ENCODE measurements at places on chromosomes 2 and 18. TPM values are rescaled to one million over a fixed set of nuclear protein-coding genes. Genes with fewer than 3 reads are reported as not detected.

The ZNF521 gene
- total RNA-seq = 18.8 TPM

The CRIM1 gene
- total RNA-seq = 79.4 TPM

The IL36G gene
- total RNA-seq = not detected

The DCDC2C gene
- total RNA-seq = 0.66 TPM

The FEV gene
- not detected for total RNA-seq

The VPS4B gene
- total RNA-seq = 30.7 TPM

The TNS1 gene
- 727 TPM for total RNA-seq

The FMNL2 gene
- 4.4 TPM for total RNA-seq

The SIX3 gene
- not detected for total RNA-seq

DNA sequence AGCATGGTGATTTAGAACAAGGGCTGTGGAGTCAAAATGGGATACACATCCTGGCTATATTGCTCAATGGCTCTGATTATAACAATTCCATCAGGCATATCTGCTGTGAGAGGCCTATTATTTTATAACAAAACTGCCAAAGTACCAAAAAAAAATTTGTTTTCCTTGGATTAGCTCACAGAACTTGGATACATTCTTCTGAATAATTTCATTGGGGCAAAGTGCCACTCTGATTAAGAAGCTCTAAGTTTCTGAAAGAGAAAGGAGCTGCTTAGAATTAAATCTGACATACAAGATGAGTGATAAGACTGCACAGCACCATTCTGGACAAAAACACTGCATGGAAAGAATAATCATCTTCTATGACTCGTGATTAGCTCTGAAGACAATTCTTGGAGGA, 85.7 kb downstream of the SMC6 start:
- H3K27me3 ChIP-seq = no peaks in the 10 kb centered on the region
- no peaks in the 10 kb centered on the region for H3K36me3 ChIP-seq
- no peak for DNase-seq
- no peak overlapping the region for H3K27ac ChIP-seq

- peak overlapping the region; percentile 86 for H3K27ac ChIP-seq
- H3K4me3 ChIP-seq = no peak overlapping the region
- peaks cover 92% of the 10 kb centered on the region for H3K4me1 ChIP-seq
- no peaks in the 10 kb centered on the region for H3K36me3 ChIP-seq
- H3K27me3 ChIP-seq = no peaks in the 10 kb centered on the region
Observed at GRCh38 chr2:101108357-101108756, 42.8 kb downstream of the TBC1D8 start.

DNA sequence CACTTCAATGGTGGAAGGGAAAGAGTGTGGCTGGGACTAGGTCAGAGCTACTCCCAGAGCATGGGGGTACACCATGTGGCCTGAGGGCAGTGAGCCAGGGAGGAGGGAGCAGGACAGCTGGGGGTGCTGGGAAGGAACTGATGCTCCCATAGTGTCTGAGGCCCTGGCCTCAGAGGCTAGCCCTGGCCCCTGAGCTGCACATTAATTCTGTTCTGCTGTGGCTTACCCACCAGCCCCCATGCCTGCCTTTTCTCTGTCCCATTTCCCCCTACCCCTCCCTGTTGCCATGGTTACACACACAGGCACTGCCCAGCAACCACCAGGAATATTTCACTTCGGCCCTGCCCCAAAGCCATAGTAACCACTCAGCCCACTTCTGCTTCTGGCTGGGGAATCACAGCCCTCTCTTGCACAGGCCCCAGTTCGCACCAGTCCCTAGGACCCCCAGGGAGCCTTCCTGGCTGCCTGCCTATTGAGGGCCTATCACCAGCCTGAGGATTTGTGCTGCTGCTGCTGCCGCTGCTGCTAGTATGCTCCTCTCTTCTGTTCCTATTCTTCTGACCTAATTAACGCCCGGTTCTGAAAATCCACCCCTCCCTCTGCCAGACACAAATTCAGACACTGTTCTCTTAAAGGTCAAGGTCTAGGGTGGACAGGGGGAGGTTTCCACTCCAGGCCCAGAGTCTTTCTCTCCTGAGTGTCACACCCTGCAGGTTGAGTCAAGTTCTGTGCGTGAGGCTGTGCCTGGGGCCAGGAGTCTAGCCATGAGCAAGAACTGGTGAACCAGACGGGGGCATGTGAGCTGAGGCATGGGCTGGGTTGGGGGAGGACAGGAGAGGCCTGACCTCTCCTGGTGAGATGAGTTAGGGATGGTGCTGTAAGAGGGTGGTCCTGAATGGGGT, 87.1 kb upstream of the MCFD2 start:
- H3K4me1 ChIP-seq = peaks cover 28% of the 10 kb centered on the region
- H3K4me3 ChIP-seq = no peak overlapping the region
- DNase-seq = no peak
- no peak overlapping the region for H3K27ac ChIP-seq

- no peaks in the 10 kb centered on the region for H3K27me3 ChIP-seq
- no peak overlapping the region for H3K27ac ChIP-seq
- no peaks in the 10 kb centered on the region for H3K4me1 ChIP-seq
- H3K4me3 ChIP-seq = no peak overlapping the region
Observed at GRCh38 chr18:64178860-64179259, 30.0 kb upstream of the LINC00305 start.

DNA sequence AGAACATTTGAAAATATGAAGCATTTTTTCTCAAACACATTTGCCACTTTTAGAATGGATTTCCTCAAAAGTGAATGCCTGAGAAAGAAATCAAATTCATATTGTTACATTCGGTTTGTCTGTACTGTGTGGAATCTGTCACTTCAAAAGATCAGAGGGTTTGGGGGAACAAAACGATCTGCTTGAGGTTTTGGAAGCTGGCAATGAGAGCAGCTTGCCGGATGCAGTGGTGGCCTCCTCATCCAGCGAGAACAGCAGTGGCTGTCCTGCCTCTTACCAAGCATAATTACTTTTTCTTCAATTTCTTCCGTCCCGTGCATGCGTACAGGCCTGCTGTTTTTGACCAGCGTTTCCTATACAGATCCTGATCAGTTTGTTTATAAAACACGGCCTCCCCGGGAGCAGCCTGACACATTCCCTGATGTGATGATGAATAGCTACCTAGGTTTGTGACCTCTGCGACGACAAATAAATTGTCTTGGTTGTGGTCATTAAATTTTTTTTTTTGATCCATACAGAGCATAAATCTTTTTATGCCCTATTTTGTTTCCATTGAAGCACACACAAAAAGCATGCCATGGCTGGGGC, 45.2 kb downstream of the ITGA6 start:
- H3K4me3 ChIP-seq = no peak overlapping the region
- no peak overlapping the region for H3K27ac ChIP-seq
- no peaks in the 10 kb centered on the region for H3K4me1 ChIP-seq
- no peak for DNase-seq
- H3K27me3 ChIP-seq = no peaks in the 10 kb centered on the region

DNA sequence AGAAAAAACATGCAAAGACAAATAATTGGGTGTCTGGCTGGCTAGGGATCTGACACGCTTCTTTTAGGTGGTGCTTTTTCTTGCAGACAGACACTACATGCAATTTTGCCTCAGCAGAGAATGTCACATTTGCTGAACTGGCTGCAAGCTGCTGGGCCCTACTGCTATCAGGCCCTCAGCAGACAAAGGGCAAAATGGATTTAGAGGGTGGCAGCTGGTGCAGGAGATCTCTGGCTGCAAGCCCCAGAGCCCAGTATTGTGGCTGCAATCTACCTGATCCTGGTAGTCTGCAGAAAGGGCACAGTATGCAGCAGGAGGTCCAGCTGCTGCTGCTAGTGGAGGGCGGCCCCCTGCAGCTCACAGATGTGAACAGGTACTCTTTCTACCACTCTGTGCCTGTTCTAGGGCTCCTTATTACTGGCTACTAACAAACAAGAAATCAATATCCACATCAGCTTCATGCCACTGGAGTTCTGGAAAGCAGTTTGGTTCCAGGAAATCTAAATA, 796.7 kb upstream of the CELF4 start:
- no peaks in the 10 kb centered on the region for H3K4me1 ChIP-seq
- no peak for DNase-seq
- H3K4me3 ChIP-seq = no peak overlapping the region
- no peaks in the 10 kb centered on the region for H3K27me3 ChIP-seq
- no peak overlapping the region for H3K27ac ChIP-seq

DNA sequence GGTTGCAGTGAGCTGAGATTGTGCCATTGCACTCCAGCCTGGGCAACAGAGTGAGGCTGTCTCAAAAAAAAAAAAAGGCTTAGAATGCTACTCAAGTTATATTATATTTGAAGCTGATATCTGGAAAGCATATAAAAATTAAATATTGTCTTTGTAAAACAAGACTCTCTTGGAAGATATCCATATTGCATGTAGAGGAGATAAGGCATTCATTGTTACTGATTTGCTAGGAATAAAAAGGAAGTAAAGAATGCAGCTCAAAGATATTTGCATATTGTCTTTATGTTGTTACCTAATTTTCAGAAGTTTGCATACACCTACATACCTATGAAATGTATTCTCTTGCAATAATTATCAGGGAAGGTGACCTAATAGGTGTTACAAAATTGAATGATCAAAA, 79.4 kb downstream of the MYOM1 start:
- H3K36me3 ChIP-seq = no peaks in the 10 kb centered on the region
- H3K4me1 ChIP-seq = peaks cover 15% of the 10 kb centered on the region
- no peak overlapping the region for H3K27ac ChIP-seq
- H3K27me3 ChIP-seq = no peaks in the 10 kb centered on the region
- no peak overlapping the region for H3K4me3 ChIP-seq
- no peak for DNase-seq

GRCh38 chr2:237472187-237472712, 14.8 kb upstream of the MLPH start:
- no peak for DNase-seq
- no peak overlapping the region for H3K27ac ChIP-seq
- H3K4me1 ChIP-seq = peaks cover 29% of the 10 kb centered on the region
- no peaks in the 10 kb centered on the region for H3K36me3 ChIP-seq
- no peak overlapping the region for H3K4me3 ChIP-seq
- H3K27me3 ChIP-seq = no peaks in the 10 kb centered on the region

DNA sequence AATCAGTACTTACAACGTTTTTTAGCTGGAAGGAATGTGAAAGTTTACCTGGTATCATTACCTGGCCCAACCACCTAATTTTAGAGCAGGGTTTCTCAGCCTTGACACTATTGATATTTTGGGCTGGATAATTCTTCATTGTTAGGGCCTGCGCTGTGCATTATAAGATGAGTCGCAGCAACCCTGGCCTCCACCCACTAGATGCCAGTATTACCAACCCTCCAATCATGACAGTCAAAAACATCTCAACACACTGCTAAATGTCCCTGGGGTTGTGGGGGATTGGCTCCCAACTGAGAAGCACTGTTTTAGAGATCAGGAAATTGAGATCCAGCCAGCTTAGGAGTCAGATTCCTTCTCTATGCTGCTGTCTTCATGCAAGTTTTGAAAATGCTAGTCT, 265.3 kb upstream of the TCF4 start:
- H3K4me3 ChIP-seq = no peak overlapping the region
- no peak for DNase-seq
- H3K27ac ChIP-seq = no peak overlapping the region
- H3K4me1 ChIP-seq = peaks cover 4% of the 10 kb centered on the region
- no peaks in the 10 kb centered on the region for H3K27me3 ChIP-seq

GRCh38 chr2:110807522-110807921, 75.1 kb downstream of the ACOXL start:
- no peak overlapping the region for H3K27ac ChIP-seq
- no peaks in the 10 kb centered on the region for H3K4me1 ChIP-seq
- DNase-seq = no peak
- no peak overlapping the region for H3K4me3 ChIP-seq
- H3K36me3 ChIP-seq = no peaks in the 10 kb centered on the region
- H3K27me3 ChIP-seq = peaks cover 8% of the 10 kb centered on the region

- DNase-seq = no peak
- no peaks in the 10 kb centered on the region for H3K36me3 ChIP-seq
- no peak overlapping the region for H3K27ac ChIP-seq
- H3K4me1 ChIP-seq = peaks cover 7% of the 10 kb centered on the region
- peaks cover 4% of the 10 kb centered on the region for H3K27me3 ChIP-seq
Observed at GRCh38 chr2:232438091-232438490, 17.9 kb upstream of the ALPI start.

- no peaks in the 10 kb centered on the region for H3K4me1 ChIP-seq
- no peaks in the 10 kb centered on the region for H3K27me3 ChIP-seq
- DNase-seq = no peak
- H3K4me3 ChIP-seq = no peak overlapping the region
- H3K27ac ChIP-seq = no peak overlapping the region
Observed at GRCh38 chr2:28492282-28492681, 3.6 kb upstream of the PLB1 start.

DNA sequence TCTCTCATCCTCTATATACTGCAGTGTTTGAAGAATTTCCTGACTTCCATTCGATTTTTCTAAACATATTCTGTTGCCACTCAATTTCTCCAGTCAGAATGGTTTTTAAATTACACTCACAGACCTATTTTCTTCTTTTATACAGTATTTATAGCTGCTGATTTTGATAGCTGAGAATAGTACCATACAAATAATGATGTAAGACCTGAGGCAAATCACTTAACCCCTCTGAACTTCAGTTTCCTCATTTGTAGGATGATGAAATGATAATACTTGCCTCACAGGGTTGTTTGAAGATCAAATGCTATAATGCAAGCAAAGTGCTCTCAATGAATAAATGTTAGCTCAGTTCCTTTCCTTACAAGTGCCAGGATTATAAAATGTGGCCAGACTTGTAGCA, 241.8 kb downstream of the CPS1 start:
- no peak for DNase-seq
- H3K36me3 ChIP-seq = no peaks in the 10 kb centered on the region
- H3K4me1 ChIP-seq = no peaks in the 10 kb centered on the region
- no peak overlapping the region for H3K27ac ChIP-seq
- no peaks in the 10 kb centered on the region for H3K27me3 ChIP-seq
- H3K4me3 ChIP-seq = no peak overlapping the region

DNA sequence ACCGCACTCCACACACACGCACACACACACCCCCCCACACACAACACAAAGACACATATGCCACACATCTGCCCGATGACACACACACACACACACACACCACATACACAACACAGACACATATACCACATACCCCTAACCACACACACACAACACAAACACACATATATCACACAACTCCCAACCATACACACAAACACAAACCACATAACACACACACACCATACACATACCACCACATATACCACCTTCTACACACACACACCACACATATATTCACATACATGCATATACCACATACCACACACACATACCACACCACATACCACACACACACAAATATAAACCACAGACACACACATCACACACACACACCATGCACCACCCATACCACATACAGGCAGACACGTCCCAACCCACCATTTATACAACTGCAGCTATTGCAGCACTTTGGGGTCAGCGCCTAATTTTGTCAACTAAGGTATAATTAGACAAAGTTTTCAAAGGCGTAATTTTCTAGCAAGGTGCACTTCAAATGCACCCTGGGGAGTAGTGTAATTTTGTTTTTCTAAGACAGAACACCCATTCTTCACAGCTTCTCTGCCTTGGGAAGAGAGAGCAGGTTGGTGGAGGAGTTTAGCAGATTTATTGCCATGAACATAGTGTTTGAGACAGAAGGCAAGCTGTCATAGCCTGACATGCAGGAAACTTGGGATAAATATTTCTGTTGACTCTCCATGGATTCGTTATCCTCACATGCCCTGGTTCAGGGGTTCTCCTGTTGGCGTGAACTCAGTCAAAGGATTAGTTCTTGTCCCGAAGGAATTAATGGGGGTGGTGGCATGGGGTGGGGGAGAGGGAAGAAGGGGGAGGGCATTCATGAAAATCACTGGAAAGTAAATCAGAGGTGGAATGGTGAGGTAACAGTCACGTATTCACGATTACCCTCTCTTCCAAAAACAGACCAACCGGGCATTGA, 416.1 kb downstream of the LPIN1 start:
- H3K4me1 ChIP-seq = no peaks in the 10 kb centered on the region
- H3K36me3 ChIP-seq = no peaks in the 10 kb centered on the region
- H3K27me3 ChIP-seq = no peaks in the 10 kb centered on the region
- H3K4me3 ChIP-seq = no peak overlapping the region

GRCh38 chr2:74537140-74537539, 7.4 kb downstream of the HTRA2 start:
- no peak overlapping the region for H3K4me3 ChIP-seq
- DNase-seq = no peak
- peaks cover 7% of the 10 kb centered on the region for H3K4me1 ChIP-seq

Measured in heart right ventricle (tissue), 16 donors.